ENCODE measurements at places on chromosomes 13 and 19.

- no peak for DNase-seq
Measured at GRCh38 chr13:65631078-65631477, 1599.1 kb downstream of the PCDH9 start.

DNA sequence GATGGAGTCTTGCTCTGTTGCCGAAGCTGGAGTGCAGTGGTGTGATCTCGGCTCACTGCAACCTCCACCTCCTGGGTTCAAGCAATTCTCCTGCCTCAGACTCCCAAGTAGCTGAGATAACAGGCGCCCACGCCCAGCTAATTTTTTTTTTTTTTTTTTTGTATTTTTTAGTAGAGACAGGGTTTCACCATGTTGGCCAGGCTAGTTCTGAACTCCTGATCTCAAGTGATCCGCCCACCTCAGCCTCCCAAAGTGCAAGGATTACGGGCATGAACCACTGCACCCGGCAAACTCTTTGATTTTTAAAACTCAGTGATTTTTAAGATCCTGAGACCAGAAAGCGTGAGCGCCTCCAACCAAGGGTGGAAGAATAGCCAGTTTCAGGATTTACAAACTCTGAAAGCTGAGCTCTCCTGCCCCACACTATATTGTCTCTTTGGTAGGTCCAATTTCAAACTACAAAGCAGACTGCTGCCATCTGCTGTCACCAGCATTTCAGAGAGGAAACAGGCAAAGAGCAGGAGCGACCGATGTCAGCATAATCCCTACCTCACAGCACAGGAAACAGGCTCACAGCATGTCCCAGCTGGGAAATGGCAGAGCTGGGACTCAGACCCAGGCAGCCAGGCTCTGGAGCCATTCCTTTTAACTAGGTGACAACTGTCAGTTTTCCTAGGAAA lies 9.2 kb downstream of the NOSIP start:
- no peak for DNase-seq

DNA sequence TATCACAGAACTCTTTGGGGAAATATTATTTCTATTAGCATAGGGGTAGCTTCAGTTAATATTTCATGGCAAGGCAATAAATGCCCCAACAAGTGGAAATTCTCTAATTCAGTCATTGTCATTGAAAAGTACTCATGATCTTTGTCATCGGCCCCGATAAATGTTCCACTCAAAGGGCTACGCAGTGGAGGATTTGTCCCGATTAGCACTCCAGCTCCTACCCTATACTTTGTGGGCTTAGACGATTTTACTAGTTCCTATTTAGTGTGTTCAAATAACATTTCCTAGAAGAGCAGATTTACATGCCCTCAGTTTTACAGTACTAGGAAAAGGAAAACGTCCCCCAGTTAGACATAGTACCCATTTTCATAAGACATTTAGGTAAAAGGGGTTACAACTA lies 38.0 kb upstream of the ATP12A start:
- DNase-seq: no peak

DNA sequence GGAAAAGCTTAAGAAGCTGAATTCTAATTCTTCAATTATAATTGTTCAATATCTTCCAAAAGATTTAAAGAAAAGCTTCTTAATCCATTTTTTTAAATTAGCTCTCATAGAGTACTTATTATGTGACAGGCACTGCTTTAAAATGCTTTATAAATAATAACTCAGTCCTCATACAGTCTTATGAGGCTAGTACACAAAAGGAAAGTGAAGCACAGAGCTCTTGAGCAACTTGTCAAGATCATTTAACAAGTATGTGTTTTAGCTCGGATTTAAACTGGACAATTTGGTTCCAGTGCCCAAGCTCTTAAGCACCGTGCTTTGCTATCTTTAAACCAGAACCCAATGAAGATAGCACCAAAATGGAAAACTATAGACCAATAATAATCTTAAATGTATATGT lies 106.1 kb downstream of the DHRS12 start:
- DNase-seq: no peak

GRCh38 chr19:35153701-35154524 lies 622 bp upstream of the FXYD5 start:
- peak; percentile 65 for DNase-seq

DNA sequence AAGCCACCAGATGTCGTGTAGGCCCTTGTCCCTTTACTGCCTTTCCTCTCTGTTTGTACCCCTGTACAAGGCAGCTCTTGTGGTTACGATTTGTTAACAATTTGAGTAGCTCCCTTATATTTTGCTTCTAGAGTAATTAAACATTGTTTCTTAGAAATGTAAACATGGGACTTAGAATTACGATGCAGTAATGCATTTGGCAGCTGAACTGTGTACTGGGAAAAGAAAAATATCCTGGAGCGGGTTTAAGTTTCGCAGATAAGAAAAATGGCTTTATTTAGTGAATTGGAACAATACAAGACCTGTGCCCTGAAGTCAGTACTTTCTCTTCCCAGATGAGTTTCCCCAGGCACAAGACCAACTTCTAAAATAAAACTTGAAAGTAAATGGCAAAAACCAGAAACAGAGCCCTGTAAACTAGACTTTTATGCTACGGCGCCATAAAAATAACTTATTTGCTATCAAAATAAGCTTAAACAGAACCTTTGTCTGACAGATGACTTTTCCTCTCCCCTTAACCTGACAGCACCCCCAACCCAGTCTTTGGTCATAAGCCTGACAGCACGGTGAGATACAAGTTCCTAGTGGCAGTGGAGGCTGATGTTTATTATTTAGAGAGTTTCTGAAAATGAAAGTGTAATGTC lies 63.0 kb downstream of the LRCH1 start:
- no peak for DNase-seq

DNA sequence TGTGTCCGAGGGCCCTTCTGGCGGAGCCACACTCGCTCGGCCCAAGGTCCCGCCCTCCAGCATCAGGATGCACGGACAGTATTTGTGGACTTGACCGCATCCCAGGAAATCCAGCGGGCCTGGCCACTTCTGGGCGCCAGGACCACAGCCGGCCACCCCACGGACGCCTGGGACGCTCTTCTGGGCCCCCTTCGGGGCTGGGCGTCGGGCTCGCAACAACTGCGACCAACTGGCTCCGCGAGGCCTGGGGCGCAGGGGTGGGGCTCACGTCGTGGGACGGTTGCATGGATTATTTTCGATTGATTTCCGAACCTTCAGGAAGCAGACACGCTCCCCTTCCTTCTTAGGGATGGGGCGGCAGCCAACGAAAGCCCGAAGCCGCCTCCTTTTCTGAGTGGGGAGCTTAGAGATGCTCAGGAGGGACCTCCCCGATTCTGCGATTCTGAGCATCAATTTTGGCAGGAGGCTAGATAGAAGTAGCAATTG lies 521 bp upstream of the NUP58 start:
- DNase-seq: no peak

DNA sequence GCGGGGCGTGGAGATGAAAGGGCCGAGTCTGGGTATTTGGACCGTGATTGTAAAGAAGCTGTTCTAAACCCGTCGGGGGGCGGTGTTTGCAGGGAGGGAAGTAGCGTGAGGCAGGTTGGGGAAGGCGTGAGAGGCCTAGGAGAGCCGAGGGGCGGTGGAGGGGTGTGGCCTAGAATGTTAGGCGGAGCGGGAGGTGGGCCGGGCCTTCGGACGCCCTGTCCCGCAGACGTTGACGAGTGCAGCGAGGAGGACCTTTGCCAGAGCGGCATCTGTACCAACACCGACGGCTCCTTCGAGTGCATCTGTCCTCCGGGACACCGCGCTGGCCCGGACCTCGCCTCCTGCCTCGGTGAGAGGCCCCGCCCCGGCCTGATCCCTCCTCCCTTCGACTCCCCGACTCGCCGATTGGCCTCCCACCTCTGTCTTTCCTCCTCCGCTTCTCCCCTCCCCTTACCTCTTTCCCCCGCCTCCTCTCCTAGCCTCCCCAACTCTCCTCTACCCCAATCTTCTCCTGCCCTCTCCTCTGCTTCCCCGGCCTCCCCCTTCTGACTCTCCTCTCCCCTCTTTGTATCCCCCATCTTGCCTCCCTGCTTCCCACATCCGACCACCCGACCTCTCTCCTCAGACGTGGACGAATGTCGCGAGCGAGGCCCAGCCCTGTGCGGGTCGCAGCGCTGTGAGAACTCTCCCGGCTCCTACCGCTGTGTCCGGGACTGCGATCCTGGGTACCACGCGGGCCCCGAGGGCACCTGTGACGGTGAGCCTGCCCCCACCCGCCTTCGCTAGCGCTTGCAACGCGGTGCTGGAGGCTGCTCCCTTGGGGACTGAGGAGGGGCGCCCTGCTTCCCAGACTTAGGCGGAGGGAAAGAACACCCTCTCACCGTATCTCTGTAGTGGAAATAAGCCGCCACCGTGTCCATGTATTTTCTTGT lies 12.8 kb downstream of the LTBP4 start:
- peak; percentile 74 for DNase-seq

DNA sequence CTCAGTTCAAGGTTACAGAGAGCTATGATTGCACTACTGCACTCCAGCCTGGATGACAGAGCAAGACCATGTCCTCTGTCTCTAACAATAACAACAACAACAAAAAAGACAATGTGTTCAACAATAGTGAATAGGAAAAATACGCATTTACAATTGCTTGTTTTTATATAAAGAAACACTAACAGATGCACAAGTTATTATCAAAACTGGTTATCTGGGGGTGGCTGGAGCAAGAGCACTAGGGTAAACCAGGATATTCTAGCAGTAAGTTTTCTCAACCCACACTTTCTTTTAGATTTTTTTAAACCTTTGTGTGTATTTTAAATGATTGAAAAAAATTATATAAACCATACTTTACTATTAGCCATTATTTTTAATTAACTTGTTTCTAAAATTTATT lies 33.1 kb downstream of the ZNF44 start:
- no peak for DNase-seq

Measured in effector CD4-positive, alpha-beta T cell (primary cell).